ENCODE measurements at places on chromosomes 7 and 10.

DNA sequence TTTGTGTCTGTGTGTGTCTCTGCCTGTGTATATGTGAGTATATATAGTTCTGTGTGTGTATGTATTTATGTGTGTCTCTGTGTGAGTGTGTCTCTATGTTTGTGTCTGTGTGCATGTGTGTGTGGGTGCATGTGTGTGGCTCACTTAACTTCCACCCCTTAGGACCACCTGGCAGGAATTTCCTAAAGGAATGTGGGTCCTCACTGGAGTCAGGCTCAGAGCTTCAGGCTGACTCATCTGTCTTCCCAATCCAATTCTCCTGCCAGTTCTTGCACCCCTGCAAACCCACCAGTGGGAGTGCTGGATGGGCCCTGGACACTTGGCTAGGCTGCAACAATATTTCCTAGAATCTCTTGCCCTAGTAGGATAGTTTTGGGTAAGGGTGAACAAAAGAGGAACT is 70.2 kb upstream of the GRB10 start:
- DNase-seq: no peak

DNA sequence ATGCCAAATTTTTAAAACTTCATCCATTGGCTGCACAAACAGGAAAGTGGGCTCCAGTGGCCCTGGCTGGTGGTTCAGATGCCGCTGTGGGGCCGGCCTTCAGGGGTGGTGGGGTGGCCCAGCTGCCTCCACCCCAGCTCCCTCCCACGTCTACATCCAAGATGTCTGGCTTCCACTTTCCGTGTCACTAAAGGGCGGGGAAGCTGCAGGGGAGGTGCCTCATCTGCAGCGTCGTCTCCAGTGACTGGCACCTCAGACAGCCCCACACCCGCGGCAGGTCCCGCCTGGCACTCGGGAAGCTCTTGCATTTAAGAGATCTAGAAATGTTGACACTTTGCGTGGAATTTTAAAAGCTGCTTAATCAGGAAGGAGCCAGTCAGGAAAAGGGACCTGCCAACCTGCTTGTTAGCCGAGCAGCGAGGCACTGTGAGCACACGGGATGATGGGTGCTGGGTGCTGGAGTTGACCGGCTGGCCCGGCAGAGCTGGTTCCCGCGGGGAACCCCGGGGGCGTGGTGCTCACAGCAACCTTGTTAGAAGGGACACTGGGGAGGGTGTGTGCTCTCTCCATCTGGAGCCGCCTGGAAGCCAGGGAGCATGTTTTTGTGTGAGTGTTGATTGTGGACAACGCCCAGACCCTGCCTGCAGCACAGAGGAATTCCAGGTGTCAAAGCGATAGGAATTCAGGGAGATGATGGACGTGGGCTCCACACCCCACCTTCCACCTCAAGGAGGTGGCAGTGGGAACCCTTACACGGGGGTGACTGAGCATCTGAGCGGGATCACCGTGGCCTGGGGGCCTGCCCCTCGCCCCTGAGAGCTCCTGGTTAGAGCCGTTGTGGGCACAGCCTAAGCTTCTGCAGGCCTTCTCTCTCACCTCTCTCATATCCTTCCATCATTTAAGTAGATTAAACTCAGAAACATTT is 320.5 kb downstream of the PTPRN2 start:
- no peak for DNase-seq

GRCh38 chr7:8128449-8129317 is 133.3 kb downstream of the ICA1 start:
- DNase-seq: no peak

DNA sequence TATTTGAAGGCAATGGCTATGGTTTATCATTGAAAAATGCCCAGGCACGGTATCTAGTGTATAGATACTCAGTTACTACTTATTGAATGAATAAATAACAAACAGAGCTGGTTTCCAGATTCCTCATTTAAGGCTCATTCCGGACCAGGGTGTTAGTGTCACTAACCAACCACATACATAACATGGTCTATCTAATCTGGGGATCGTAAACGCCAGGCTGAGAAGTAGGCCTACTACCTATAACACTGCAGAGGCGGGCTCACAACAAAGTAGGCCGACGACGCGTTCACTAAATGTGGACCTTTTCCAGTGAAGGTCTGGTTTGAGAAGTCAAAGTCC is 423 bp downstream of the LSM5 start:
- no peak for DNase-seq

GRCh38 chr10:102241444-102242117 is at the start of gene PITX3:
TSS of gene PITX3 (minus strand) at chr10:102241512. CDS start at chr10:102232080, 9,432 bp downstream.
- no peak for DNase-seq

DNA sequence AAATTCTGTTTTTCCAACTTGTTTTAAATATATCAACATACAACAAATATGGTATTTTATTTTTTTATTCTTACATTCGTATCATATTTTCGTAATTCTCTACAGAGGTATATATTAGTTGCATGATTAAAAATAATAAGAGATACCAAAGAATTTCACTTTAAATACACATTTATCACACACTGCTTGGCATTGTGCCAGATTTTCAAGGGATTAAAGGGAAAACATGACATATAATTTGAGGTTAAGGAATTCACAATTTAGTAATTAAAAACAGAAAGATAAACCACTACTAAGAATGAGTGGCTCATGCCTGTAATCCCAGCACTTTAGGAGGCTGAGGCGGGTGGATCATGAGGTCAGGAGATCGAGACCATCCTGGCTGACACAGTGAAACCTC is 484.7 kb upstream of the SORCS1 start:
- DNase-seq: no peak

- no peak for DNase-seq
These were observed 69.5 kb upstream of the ST8SIA6 start for GRCh38 chr10:17523917-17524316.

Measured in Jurkat, Clone E6-1 (cell line).